ENCODE measurements at places on chromosomes 13 and 19.
A peak's percentile ranks its signal among the peaks of the same experiment; 100 is the strongest.

GRCh38 chr13:109243311-109243951, 543.0 kb downstream of the IRS2 start:
- DNase-seq = peak; percentile 2

GRCh38 chr19:15378534-15379082, 979 bp downstream of the AKAP8 start:
- no peak for DNase-seq

DNA sequence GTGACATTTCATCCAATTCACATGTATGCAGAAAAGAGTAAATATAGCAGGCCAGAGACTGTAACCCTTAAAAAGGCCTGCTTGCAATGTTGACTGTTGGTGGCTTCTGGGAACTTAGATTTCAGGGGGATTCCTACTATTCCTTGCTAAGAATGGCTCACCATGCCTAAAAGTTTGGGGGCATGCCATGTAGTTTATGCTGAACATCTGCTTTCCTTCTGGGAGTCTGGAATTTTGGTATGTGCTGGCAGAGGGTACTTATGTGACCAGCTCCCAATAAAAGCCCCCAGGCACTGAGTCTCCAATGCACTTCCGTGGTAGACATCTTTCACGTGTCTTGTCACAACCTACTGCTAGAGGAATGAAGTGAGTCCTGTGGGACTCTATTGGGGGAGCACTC, 88.4 kb upstream of the PCDH8 start:
- no peak for DNase-seq

DNA sequence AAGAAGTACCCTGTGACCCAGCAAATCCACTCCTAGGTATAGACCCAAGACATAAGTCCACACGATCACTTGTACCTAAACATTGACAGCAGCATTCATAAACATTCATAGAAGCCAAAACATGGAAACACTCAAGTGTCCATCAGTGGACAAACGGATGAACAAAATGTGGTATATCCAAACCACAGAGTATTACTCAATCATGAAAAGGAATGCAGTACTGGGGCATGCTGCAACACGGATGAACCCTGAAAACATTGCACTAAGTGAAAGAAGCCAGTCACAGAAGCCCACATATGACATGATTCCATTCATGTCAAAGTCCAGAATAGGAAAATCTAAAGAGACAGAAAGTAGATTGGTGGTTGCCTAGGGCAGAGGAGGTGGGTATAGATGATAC, 22.8 kb upstream of the CCNE1 start:
- DNase-seq = no peak

- DNase-seq = no peak
Measured at GRCh38 chr13:44989941-44990340, 603 bp downstream of the GPALPP1 start.

- DNase-seq = no peak
Measured at GRCh38 chr13:73001971-73002370, 56.8 kb upstream of the KLF5 start.

DNA sequence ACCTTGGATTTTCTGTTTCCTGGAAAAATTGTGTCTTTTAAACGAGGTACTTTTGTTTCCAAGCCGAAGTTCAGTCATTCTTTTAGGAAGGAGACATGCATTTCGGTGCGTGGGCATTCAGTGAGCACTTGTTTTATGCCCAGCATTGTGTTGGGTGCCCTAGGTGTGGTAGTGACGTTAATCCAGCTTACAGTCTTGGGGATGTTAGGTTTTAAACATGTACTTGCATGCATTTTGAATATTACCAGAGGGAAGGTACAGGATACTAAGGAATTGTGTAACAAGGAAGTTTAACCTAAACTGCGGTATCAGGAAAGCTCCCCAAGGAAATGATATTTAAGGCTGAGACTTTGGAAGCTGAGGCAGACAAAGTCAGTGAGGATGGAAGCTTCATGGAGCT, 66.3 kb downstream of the ARHGAP35 start:
- DNase-seq = no peak
